NCI-H446 (cell line): ENCODE measurements at places on chromosomes 11 and 22.

- no peak for DNase-seq
Observed at GRCh38 chr11:120431633-120432032, 79.9 kb upstream of the GRIK4 start.

- no peak for DNase-seq
Observed at GRCh38 chr11:77310721-77311120, 9.2 kb upstream of the GDPD4 start.

DNA sequence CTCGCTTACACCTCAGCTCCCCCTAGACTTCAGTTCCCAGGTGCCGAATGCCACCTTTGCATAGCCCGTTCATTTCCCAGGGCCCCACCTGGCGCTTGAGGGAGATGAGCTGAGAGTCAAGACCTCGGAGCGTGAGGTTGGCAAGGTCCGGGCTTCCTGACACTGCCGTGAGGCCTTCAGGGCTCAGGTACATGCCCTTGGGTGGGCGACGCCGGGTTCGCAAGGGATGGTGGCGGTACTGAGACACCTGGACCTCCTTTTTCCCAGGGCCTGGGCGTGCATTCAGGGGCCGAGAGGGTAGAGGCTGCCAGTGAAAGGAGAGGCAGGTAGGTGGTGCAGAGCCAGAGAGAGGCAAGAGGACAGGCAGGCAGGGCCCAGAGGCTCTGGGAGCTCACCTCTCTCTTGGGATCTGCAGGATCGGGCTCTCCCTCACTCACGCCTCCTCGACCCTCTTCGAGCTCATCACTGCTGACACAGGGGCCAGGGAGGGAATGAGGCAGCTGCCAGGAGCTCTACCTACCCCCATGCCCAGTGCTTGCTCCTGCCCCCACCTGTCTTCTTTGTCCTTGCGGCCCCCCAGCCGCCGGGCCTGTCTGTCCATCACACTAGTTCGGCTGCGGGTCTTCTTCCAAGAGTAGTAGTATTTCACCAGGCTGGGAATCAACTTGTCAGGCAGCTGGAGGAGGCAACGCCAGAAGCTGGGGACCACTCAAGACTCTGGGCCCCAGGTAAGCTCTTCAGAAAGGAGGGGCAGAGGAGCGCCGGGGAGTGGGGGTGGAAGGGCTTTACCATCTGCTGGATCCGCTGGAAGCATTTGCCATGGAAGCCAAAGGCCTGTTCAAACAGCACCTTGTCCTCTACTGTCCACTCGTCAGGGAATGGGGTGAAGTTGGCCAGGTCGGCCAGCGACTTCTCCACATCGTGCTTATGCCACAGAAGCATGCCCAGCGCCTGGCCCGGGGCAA is 2.8 kb downstream of the RCOR2 start:
- no peak for DNase-seq

GRCh38 chr11:27839226-27839913 is 139.1 kb upstream of the BDNF start:
- peak; percentile 45 for DNase-seq

DNA sequence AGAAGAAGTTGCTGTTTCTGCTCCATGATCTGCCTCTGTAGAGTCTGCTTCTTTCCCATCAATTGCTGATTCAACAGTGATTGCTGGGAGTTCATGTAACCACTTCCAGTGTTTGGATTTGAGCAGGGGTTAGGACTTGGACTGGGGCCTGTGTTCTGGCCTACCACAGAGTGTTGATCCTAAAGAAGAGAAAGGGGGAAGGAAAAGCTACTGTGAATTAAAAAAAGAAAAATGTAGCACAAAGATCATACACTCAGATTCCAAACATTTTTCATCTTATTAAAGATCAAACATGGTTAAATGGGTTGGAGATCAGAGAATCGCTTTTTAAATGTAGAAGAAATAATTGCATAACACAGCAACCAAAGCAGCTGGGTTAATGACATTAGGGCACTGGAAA is 67.6 kb upstream of the MTMR2 start:
- DNase-seq: no peak

GRCh38 chr11:83306200-83307080 is 20.3 kb upstream of the CCDC90B start:
- no peak for DNase-seq
